ENCODE measurements at places on chromosomes 12 and 14.
A peak's percentile ranks its signal among the peaks of the same experiment; 100 is the strongest.

- DNase-seq, result no peak
Measured at GRCh38 chr12:131138638-131139362, 185.1 kb downstream of the ADGRD1 start.

DNA sequence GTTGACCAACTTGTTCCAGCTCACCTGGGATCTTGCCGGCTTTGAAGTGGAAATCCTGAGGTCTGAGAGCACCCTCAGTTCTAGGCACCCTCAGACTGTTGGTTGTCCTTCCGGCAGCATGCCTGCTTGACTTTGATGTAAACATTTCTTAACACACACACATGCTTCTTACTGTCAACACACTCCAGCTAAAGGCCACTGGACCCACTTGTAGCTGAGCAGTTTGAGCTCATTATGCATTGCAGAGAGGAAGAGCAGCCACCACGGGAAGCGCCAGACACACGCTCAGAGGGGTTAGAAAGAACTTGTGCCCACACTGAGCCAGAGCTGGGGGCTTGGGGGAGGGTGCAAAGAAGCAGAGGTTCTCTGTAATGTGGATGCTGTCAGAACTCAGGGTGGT, 55.8 kb downstream of the TNFAIP2 start:
- no peak for DNase-seq

DNA sequence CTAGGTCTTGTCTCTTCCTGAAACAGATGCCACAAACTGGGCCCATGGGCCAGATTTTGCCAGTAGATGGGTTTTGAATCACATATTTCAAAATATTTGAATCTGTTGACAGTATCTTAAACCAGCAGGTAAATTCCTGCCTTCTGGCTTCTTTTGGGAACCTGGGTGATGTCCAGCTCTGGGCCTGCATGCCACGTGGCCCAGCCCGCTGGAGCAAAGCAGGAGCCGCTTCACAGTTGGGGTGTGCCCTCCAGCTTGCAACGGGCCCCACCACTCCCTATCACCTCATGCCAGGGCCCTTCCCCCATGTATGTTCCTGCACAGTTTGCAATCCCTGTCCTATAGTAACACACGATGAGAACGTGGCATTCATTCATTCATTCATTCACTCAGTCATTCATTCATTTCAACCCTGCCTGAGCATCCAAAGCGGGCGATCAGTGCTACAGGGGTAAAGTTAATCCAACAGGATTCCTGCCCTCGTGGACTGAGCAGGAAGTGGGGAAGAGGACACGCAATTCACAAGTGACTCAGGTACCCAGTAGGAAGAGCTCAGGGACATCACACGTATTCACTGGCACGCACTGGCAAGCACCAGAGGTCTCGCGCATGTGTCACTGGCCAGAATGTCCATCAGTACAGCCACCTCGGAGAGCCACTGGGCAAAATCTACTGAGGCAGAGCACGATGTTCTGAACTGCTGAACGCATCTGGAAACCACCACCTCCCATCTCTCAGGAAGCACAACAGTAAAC, 27.8 kb downstream of the SCARB1 start:
- peak; percentile 82 for DNase-seq

GRCh38 chr12:22299294-22299912, 35.1 kb downstream of the ST8SIA1 start:
- peak; percentile 41 for DNase-seq

DNA sequence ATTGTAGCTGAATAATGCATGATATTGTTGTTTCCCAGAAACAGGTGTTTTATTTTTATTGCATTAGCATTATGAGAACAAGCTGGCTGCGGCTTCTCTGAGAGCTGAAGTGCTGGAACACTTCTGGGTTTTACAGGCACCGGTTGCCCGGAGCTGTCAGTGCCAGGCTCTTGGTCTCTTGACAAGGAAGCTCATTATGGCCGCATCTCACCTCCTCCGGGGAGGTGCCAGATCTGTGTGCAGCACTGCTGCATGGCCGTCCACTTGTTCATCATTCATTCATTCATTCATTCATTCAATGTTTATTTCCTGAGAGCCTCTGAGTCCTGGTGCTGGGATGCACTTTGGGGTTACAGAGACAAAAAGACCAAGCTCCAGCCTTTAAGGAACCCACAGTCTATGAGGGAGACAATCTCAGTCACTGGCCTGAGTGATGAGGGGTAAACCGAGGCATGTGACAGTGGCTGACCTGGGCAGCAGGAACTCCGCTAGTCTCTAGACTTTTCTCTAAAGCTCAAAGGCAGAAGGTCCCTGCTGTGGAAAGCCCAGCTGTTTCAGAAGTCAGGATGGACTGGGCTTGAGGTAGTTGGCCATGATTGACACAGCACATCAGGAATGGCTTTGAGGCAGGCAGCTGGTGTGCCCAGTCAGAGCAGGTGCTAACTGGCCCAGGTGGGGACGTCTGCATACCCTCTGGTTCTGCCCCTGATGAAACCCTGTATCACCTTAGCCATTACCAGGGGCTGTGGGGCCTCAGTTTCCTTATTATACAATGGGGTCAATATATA, 181.0 kb downstream of the ADGRD1 start:
- DNase-seq, result no peak

All from hematopoietic multipotent progenitor cell treated with erythropoietin and hydrocortisone succinate and interleukin-3 and kit ligand, for 8 days (in vitro differentiated cells).